ENCODE measurements at places on chromosomes 4 and X.
A peak's percentile ranks its signal among the peaks of the same experiment; 100 is the strongest.

GRCh38 chr4:6493658-6494304 lies 21.4 kb upstream of the PPP2R2C start:
- peak; percentile 16 for DNase-seq

- peak; percentile 88 for DNase-seq
These were observed at the start of gene RPS6KA3 for GRCh38 chrX:20266810-20267606. TSS of gene RPS6KA3 (minus strand) at chrX:20266909. CDS start at chrX:20266632, 277 bp downstream.

DNA sequence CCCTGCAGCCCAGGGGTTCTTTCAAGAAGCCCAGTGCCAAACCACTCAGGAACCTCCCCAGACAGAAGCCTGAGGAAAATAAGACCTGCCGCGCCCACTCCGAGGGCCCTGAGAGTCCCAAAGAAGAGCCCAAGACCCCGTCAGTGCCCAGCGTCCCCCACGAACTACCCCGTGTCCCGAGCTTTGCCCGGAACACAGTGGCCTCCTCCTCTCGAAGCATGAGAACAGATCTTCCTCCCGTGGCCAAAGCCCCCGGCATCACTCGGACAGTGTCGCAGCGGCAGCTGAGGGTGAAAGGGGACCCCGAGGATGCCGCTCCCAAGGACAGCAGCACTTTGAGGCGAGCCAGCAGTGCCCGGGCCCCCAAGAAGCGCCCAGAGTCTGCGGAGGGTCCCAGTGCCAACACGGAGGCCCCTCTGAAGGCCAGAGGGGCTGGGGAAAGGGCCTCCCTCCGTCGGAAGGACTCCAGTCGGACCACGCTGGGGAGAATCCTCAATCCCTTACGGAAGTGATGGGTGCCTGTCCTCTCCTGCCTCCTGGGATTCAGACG lies 40.2 kb downstream of the FHDC1 start:
- no peak for DNase-seq

DNA sequence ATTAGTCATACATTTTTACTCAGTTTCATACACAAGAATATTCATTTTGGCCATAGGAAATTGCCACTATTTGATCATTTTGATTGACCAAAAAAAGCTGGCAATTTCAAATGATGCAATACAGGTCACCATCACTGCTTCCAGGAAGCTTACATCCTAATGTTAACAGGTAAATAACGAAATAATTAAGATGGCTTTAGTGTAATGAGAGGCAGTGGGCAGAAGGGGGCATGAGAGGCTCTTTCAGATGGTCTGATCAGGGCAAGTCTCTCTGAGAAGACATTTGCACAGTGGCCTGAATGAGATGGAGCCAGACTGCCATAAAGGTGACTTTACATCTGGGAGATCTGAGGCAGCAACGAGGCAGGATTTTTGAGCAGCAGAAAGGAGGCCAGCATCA lies 170.7 kb downstream of the SLIT2 start:
- DNase-seq, result peak; percentile 67

- peak; percentile 33 for DNase-seq
These were observed 81.7 kb upstream of the STOX2 start for GRCh38 chr4:183823434-183823833.

GRCh38 chr4:153553819-153554170 lies 87.6 kb downstream of the TMEM131L start:
- no peak for DNase-seq

- no peak for DNase-seq
These were observed 202.7 kb upstream of the POU3F4 start for GRCh38 chrX:83305381-83305780.

DNA sequence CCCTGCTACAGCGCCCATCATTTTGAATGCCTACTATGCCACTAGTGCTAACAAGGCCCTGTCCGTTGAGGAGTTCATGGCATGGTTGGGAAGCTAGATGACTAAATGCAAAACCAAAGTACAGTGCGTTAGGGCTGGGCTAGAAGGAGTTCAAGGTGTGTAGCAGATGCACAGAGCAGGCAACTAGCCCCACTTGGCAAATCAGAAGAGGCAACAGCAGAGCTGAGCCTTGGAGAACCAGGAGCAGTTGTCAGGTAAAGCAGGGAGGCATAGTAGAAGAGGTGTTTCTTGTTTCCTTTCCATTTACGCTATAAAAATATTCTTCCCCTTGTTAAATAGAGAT lies 146.6 kb upstream of the CPEB2 start:
- no peak for DNase-seq

GRCh38 chrX:1355131-1356046 lies 18.8 kb downstream of the IL3RA start:
- no peak for DNase-seq

- DNase-seq, result peak; percentile 47
These were observed 46.5 kb upstream of the RAB9B start for GRCh38 chrX:103878466-103879122.

DNA sequence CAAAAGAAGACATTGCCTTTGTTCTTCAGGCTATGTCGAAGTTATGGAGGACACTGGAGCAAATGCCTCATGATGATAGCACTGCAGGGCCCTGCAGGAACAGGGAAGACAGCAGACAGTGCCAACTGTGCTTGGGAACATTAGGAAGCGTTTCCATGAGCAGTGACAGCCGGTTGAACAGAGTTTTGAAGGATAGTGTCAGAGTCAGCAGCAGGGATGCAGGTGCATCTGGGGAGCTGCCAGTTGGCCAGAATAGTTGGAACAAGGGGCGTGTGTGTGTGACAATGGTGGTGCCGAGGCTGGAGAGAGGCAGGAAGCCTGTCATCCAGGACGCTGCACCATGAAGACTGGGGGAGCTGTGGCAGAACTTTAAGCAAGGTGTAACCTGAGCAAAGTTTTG lies 88.6 kb downstream of the SHROOM3 start:
- no peak for DNase-seq

- DNase-seq, result no peak
These were observed 1097.0 kb downstream of the PDHA2 start for GRCh38 chr4:96936886-96937285.

- DNase-seq, result no peak
These were observed 106.8 kb upstream of the MAGEA10 start for GRCh38 chrX:152245213-152245612.

- DNase-seq, result peak; percentile 5
These were observed 250.7 kb downstream of the NAP1L3 start for GRCh38 chrX:93422693-93423092.

- peak; percentile 80 for DNase-seq
These were observed 716 bp downstream of the KIT start for GRCh38 chr4:54658252-54659093.

- no peak for DNase-seq
These were observed 10.7 kb downstream of the USP9X start for GRCh38 chrX:41095908-41096307.

- DNase-seq, result no peak
These were observed 79.5 kb downstream of the FAM184B start for GRCh38 chr4:17701882-17702281.

DNA sequence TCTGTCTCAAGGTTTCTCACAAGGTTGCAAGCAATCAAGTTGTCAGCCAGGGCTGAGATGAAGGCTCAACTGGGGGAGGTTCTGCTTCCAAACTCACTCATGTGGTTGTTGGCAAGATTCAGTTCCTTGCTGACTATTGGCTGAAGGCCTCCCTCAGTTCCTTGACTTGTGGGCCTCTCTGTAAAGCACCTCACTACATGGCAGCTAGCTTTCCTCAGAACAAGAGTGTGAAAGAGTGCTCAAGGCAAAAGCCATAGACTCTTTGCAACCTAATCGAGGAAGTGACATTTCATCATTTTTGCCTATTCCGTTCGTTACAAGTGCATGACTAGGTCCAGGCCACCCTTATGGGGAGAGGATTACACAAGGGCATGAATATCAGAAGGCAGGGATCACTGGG lies 52.0 kb downstream of the CXorf58 start:
- DNase-seq, result no peak

DNA sequence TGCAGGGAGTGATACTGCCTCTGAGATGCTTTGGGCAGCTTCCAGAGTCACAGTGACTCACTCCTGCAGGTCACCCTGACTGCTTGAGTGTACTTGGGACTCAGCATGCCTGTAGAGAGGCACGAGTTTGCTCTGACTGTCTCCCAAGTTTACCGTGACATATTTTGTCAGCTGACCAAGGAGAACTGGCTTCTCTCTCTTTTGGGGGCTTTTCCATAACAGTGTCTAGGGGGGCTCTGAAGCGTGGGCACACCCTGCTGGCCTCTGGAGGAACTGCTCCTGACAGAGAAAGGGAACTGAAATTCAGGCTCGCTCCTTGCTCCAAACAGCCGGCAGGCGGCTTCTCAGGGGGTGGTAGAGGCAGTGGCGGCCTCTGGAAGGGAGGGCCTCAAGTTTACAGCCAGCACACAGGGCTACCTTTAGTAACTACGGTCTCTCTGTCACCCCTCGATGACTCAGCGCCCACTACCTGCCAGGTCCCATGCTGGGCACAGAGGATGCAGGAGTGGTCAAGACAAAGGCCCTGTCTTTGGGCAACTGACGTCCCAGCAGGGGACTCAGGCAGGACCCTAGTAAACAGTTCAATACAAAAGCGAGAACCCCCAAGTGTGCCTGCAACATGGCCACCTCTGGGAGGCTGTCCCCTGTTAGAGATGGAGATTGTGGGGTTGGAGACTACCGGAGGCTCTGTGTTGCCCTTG lies 17.8 kb downstream of the ZNF185 start:
- DNase-seq, result peak; percentile 37

DNA sequence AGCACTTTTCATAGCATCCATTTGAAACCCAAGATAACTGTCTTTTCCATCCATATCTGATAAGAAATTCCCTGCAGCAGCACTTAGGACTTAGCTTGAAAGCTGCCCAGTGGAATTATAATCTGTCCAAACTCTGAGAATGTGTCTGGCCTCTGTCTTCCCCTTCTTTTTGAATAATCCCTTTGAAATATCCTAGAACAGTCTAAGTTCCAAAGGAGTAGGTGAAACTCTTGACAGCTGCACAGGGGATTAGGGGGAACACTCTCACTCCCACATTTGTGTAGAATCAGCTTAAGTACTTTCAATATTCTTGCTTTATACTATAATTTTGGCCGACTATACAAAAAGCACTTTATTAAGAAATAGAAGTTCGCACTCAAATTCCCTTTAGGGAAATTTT lies 157.7 kb downstream of the PAPSS1 start:
- no peak for DNase-seq

GRCh38 chrX:15947648-15948317 lies 93.2 kb upstream of the AP1S2 start:
- DNase-seq, result peak; percentile 43

GRCh38 chrX:150476164-150476699 lies 92.2 kb upstream of the MTM1 start:
- DNase-seq, result peak; percentile 44

GRCh38 chrX:70353514-70353913 lies 63.6 kb downstream of the KIF4A start:
- DNase-seq, result no peak

GRCh38 chrX:44104699-44105098 lies 131.5 kb upstream of the NDP start:
- DNase-seq, result no peak

DNA sequence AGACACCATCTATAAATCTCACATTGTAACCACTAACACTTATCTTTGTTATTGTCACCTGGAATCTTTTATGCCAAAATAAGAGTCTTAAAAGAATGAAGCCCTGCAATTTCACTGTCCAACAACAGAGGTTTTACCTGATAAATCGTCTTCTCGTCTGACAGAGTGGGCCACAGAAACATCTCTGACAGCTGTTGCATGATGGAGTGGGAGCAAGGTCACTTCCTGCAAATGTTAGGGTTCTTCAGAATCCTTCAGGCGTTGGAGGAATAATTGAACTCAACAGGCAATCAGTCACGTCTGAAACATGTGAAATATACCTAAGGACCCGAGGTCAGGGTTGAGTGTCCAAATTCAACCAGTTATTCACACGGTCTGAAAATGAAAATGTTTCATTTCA lies 353.6 kb downstream of the TRIML1 start:
- no peak for DNase-seq

DNA sequence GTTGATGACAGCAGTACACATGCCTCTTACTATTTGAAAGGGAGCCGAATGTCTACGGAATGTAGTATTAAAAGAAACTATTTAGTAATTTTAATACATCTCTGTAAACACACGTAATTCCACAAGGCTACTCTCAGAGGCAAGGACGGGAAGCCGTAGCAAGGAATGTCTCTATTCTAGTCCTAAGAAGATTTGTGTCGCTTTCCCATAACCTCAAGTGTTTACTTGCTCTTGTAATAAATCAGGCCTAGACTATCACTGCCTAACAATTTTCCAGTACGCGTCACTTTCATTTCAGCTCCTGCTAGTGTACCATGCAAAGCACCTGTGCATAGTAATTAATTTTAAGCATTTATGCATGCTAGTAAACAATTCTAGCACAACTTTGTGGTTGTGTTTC lies 86.7 kb downstream of the OR13H1 start:
- DNase-seq, result no peak

- DNase-seq, result no peak
These were observed 355.7 kb upstream of the GNPDA2 start for GRCh38 chr4:45082101-45082500.

- peak; percentile 33 for DNase-seq
These were observed 120.4 kb downstream of the TMEM164 start for GRCh38 chrX:110123331-110123782.

DNA sequence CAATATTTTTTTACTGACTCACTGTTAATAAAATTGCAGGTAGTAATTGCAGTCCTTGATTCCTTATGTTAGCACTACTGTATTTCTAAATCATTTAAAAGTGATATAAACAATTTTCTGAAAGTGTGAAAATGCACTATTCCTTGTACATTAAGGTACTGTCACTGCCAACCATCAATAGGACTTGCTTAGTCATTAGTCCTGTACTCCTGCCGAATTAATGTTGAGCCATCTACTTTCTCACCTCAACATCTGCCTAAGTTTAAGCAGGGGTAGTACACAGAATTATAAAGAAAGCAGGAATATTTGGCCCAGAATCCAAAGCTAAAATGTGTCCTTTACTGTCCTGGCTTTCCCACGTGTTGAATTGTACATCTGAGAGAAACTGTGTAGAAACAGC lies 87.0 kb upstream of the TRPC3 start:
- DNase-seq, result no peak

DNA sequence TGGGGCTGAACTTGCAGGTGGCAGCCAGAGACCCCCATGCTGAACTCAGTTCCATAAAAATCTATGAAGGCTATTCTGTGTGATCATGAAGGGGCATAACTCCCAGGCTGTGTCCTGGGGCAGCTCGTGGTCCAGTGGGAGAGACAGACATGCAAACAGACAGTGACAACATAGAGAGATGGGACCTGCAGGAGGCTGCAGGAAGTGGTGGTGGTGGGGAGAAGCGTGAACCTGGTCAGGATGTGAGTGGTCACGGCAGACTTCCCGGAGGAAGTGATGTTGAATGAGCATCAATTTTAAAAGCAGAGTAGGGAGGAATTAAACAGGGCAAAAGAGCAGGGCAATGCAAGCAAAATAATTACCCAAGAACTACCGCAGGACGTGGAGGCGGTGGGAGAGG lies 23.2 kb upstream of the SORCS2 start:
- DNase-seq, result no peak

- no peak for DNase-seq
These were observed 135.7 kb upstream of the MAMLD1 start for GRCh38 chrX:150227321-150227860.

- no peak for DNase-seq
These were observed 21.6 kb downstream of the SH3KBP1 start for GRCh38 chrX:19865567-19866363.

DNA sequence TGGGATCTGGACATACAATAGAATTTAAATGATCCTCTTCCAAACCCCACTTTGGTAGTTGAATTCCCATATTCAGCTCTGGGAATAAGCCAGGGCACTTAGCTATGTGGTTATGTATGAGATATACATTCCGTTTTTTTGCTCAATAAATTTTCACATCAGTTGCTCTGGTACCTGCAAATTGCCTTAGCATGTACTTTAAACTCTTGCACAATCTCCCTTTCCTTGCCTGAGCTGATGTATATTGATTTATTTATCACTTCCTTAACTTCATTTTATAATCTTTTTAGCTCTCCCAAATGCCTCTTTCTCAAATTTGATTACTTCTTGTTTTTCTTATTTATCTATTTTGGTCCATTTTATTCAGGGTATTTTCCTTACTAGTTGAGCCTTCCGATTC lies 90.1 kb upstream of the AGA start:
- no peak for DNase-seq
